Coronary artery (tissue), 2 donors: ENCODE measurements at places on chromosomes 16 and 17.
A peak's percentile ranks its signal among the peaks of the same experiment; 100 is the strongest.

GRCh38 chr17:8734876-8735275, 9.8 kb downstream of the CCDC42 start:
- DNase-seq, result no peak

DNA sequence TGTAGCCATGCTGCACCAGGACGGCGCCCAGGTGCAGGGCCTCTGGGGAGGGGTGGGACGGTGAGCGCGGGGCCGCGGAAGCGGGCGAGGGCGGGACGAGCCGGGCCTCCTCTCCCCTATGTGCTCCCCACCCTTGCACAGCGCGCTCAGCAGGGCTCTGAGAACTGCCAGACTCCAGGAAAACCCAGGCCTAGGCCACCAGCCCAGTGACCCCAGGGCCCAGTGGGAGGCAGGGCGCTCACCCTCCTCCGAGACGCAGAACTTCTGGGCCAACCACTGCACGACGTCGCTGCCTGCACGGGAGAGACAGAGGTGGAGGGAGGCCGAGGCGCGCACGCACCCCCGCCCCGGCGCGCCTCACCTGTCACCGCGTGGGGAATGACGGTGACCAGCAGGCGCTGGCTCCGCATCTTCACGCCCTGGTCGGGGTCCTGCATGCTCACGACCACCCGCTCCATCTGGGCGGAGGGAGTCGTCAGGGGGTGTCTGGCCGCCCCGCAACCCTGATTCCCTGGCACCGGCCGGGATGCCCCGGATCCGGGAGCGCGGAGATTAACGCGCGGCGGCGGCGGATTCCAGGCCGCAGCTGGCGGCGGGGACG, 603 bp downstream of the RGS11 start:
- no peak for DNase-seq

DNA sequence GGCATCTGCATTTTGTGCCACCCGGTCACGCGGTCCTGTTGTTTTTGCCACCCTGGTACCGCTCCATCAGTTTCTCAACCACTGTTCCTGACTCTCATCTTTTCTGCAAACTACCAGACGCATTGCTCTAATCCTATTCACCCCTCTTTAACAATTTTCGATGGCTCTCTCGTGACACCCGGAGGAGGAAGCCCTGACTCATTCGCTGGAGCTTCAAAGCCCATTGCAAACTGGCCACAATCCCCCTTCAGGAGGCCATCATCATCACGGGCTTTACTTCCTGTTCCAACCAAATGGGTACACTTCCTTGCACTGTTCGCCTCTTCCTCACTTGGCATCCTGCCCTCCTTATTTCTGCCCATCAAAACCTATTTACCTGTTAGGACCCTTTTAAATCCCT, 155.3 kb downstream of the RGS9 start:
- no peak for DNase-seq

DNA sequence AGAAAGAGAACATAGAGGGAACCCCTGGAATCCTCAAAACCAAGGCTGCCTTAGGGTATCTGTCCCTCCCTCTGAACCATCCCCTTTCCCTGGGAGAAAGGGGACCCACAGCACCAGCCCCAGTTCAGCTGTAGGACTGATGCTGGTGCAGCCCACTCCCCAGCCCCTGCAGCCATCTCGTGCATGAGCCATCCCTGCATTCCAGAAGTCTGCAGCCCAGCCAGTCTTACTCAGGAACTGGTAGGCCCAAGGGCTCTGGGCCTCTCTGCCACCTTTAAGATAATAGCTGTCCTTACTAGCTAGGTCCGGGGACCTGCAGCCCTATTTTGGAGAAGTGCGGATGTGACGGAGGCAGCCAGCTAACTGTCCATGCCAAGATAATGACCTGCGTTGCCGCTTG, 6.0 kb upstream of the EVPL start:
- no peak for DNase-seq

GRCh38 chr16:20004931-20005330, 68.8 kb downstream of the GPR139 start:
- no peak for DNase-seq

- peak; percentile 62 for DNase-seq
Measured at GRCh38 chr17:48718761-48719641, 3.3 kb downstream of the PRAC1 start.

DNA sequence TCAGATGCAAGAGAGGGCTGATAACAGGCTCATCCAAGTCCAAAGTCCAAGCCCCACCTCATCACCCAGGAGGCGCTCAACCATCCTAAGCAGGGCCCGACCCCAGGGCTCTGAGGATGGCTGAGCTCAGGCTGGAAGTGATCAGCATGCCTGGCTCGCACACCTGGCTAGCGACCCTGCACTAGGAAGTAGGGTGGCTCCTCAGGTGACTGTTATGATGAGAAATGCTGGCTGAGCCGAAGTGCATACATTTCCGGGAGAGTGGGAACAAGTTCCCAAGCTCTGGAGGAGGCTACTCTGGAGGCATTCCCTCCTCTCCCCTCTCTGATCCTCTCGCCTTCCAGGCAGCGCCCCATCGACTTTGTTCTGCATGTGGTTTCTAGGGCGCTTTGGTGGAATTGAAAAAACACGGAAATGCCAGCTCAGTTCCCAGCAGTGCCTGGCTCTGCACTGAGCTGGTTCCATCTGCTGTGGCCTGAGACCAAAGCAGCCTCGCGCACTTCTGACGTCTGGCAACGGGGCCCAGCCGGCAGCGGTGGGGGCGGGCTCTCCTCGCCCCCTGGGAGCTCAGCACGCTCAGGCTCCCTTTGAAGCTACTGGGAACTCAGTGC, 130.3 kb downstream of the IRF8 start:
- no peak for DNase-seq

- no peak for DNase-seq
Measured at GRCh38 chr17:43308999-43309398, 75.2 kb upstream of the RNU2-1 start.

DNA sequence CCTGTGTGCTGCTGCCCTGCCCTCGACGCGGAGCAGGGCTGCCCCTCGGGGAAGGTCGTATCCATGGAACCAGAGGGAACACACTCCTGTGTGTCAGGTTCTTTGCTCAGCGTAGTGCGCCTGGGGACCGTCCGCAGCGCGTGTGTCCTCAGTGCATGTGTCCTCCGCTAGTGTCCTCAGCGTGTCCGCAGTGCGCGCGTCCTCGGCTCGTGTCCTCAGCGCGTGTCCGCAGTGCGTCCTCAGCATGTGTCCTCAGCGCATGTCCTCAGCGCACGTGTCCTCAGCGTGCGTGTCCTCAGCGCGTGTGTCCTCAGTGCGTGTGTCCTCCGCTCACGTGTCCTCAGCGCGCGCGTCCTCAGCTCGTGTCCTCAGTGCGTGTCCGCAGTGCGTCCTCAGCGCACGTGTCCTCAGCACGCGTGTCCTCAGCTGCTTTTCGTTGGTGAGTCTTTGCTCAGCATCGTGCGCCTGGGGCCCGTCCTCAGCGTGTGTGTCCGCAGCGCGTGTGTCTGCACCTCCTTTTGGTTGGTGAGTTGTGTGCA, 59.2 kb upstream of the ZNF750 start:
- no peak for DNase-seq
